ENCODE measurements at places on chromosomes 5 and 9.

GRCh38 chr5:115393239-115393638 lies 96.8 kb upstream of the CCDC112 start:
- no peak for DNase-seq

GRCh38 chr9:116979456-116979855 lies 292.4 kb downstream of the TRIM32 start:
- DNase-seq, result no peak

- DNase-seq, result no peak
These were observed 16.2 kb upstream of the LCP2 start for GRCh38 chr5:170313816-170314215.

GRCh38 chr5:53327811-53328334 lies 152.6 kb upstream of the FST start:
- DNase-seq, result no peak
